ENCODE measurements at places on chromosomes 12 and 14.

DNA sequence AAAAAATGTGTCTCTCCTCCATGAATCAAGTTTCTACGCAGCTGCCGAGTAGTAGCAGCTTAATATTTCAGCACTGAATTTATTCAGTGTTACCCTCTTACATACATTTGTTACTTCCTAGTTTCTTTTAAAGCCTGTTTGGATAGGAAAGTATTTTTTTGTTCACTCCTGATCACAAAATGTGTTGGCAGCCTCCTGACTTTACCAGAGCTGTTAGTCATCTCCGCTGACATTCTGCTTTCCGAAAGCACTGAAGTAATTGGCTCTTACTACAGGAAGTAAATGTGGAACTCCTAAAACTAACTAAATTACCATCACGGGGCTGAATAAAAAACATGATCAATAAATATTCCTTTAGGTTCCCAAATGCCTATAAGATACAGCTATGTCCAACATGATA lies 225.5 kb downstream of the EPS8 start:
- no peak for DNase-seq

GRCh38 chr12:47949441-47950341 lies 13.7 kb upstream of the TMEM106C start:
- DNase-seq = peak; percentile 29

GRCh38 chr12:78171061-78171460 lies 340.4 kb downstream of the NAV3 start:
- DNase-seq = no peak

GRCh38 chr14:97336816-97337215 lies 539.6 kb downstream of the VRK1 start:
- DNase-seq = no peak

- no peak for DNase-seq
These were observed 37.0 kb upstream of the HECTD1 start for GRCh38 chr14:31244626-31245025.

DNA sequence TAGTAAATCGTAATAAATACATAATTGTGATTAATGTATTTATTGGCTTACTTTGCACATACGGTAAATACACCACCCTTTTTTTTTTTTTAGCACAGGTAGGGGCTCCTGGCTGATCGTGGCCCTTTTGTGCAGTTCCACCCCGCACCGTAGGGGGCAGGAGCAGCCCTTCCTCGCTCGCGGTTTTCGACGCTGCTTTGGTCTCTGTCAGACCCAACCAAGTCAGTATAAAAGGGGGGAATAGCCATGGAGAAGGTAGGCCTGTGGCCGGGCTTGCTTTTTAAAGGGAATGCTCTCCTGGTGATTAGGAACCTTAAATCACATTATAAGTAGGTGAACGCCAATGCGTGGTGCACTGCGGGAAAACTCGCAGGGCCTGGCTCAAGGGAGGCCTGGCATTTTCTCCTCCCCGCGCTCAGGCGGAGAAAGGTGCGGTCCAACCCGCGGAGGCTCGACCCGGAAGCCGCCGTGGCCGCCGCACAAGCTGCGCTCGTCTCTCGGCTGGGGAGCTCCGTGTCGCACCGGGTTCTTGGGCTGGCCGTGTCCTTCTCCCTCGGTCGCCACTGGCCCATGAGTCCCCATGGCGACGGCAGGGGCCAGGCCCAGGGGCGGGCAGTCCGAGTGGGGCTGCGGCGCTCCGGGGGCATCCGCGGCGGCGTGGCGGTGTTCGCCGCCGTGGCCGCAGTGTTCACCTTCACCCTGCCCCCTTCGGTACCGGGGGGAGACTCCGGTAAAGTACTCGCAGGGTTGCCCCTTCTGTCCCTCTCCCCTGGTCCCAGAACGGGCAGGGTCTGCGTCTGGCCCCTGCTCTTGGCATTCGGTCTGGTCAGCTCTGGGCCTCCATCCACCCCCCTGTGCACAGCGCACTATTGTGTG lies at the start of gene TMEM260:
TSS of gene TMEM260 (plus strand) at position 454 of the 876 bp plus-strand sequence. CDS start at position 571, 117 bp downstream.
- DNase-seq = peak; percentile 88

DNA sequence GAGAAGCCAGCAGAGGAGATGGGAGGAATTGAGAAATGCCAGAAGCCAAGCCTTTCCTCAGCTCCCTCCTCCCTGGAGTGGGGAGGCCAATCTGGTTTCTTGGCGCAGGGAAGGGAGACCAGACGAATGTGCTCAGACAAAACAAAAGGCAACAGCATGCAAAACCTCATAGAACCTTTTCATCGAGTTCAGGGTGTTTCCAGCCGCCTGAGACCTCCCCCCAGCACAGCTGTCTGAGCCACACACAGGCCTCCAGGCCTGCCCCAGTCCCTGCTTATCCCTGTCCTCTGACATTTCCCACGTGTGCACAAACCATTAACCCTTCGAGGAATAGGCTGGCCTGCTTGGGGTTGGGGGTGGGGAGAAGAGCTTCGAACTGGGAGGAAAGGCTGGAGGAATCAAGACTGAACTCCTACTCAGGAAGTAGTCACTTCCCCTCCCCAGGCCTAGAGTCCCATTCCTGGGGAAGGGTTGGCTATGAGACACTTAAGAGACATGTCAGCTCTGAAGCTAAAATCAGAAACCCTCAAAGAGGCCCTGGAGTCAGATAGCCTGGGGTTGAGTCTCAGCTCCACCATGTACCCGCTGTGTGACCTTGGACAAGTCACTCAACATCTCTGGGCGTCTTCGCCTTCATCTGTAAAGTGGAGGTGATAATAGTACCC lies 10.7 kb downstream of the TBX3 start:
- no peak for DNase-seq

- DNase-seq = no peak
These were observed 73.1 kb upstream of the MYL2 start for GRCh38 chr12:110993434-110993833.

- no peak for DNase-seq
These were observed 19.8 kb upstream of the ZNF740 start for GRCh38 chr12:53160673-53161072.

DNA sequence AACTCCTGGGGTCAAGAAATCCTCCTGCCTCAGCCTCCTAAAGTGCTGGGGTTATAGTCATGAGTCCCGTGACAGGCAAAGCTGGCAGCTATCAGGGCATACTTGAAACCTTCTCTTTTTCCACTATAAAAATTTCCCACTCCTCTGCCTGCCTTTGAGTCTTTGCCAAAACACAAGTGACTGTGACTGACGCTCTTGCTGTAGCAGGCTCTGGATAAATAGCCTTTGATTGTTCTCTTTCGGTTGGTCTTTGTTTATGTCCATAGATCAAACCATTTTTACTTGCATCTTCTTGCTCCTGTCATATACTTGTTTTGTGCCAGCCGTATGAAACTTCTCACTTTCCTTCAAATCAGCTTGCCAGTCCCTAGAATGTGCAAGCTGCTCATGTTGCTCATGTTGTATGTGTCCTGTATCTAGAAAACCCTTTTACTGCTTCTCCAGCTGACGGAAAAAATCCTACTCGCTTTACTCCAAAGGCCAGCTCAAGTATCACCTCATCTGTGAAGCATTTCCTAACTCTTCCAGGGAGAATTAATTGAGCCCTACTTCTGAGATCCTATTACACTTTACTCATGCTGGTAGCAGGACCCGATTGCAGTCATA lies 73.1 kb downstream of the RESF1 start:
- no peak for DNase-seq

DNA sequence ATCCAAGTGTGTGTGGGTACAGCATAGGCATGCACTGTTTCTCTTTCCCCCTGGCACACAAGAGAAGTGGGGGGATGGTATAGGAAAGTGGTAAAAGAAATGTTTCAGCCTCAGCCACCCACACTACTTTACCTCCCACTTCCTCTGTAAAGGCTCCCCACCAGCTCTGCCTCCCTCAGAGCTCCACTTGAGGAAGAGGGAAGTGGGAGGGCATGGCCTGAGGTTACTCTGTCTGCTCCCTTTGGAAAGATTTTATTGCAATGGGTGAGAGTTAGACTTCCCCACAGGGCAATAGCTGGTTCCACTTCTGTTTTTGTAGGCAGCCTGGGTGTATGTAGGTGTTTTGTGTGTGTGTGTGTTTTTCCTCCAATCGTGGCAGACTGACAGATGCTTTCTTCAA lies 145.3 kb downstream of the SSPN start:
- no peak for DNase-seq

GRCh38 chr14:56555921-56556570 lies 23.6 kb upstream of the TMEM260 start:
- DNase-seq = no peak

GRCh38 chr12:5294274-5295070 lies 137.4 kb upstream of the NTF3 start:
- DNase-seq = no peak

GRCh38 chr14:53209370-53209769 lies 56.2 kb upstream of the DDHD1 start:
- no peak for DNase-seq

DNA sequence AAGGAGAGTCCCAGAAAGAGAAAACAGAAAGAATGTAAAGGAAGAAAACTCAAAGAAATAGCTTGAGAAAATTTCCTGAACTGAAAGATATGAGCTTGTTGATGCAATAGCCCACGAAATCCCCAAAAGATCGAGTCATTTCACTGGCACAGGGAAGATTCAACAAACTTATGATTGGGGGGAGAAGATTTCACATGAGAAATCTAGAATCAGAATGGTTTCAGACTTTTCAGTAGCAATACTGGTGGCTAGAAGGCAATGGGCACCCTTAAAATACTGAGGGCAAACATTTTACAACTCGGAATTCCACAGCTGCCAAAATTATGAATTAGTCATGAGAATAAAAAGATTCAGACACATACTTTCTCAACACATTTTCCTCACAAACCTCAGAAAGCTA lies 8.9 kb upstream of the KRT7 start:
- no peak for DNase-seq

DNA sequence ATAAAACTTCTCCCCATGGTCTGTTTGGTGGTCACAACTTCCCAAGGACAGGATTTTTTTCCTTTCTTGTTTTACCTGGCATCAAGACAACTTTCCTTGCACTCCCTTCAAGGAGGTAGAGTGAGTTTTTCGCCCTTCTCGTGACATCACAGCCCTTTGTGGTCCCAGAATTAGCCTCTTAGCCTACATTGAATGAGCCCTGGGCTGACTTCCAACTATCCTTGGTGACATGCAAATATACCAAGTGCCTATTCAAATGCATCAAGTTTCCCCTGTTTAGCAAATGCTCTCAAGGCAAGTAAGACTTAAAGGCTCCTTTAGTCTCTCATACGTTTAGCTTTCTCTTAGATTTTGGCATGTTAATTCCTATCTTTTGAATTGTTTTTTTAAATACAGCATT lies 36.6 kb downstream of the TC2N start:
- DNase-seq = no peak

DNA sequence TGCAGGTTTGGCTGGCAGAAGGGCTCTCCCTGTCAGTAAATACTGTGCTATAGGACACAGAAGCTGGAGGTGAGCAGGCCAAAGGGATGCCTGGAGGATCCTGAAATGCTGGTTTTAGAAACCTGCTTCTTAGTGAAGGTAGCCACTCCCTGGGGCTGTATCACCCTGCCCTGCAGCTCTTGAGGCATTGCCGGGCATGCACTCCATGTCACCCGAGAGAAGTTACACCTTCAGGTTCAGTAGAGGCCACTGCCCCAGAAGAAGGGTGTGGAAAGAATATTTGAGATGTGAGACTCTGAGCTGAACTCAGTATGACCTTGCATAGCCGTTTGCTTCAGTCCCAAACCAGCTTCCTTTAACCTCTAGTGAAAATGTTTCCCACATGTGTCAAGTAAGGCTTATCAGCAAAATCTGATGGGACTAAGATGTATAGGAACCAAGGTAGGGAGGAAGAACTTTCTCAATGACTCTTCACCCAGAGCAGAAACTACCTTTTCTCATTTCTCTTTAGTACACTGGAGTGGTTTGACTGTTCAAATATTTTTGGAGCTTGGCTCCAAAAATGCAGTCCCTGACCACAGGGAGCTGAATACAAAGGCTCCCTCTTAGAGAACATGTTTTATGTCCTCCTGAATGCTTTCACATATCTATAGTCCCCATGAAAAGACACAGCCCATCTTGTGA lies 164.5 kb upstream of the DYRK2 start:
- no peak for DNase-seq

DNA sequence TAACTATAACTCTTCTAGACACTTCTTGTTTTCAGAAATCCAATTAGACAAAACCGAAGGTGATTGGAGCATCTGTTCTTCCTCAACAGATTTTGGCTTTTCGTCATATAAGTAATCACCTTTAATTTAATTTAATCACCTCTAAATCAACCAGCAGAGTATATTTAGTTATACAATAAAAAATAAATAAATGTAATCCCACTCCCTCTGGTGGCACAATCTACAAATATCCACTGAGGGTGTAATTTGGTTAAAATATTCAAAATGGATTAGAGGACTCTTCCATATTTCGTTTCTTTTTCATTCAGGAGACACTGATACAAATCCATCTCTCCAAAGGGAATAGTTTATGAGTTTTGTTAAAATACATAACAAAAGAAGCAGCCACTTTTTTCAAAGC lies 18.3 kb upstream of the SLC35F4 start:
- DNase-seq = no peak

DNA sequence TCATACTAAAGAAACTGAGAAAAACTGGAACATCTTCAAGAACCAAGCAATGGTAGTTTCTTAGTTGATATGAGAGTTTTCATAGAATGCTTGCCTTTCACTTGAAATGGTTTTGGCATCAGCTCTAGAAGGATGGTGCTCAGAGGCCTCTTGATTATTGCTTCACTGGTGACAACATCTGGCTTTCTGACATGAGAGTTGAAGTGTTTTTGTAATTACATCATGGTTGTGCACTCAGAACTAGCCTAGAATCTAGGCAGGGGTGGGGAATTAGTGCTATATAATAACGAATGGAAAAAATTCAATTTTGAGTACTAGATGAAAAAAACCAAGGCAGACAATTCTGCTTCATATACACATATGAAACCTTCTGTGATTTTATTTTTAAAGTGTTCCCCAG lies 172.8 kb upstream of the LMNTD1 start:
- DNase-seq = no peak

DNA sequence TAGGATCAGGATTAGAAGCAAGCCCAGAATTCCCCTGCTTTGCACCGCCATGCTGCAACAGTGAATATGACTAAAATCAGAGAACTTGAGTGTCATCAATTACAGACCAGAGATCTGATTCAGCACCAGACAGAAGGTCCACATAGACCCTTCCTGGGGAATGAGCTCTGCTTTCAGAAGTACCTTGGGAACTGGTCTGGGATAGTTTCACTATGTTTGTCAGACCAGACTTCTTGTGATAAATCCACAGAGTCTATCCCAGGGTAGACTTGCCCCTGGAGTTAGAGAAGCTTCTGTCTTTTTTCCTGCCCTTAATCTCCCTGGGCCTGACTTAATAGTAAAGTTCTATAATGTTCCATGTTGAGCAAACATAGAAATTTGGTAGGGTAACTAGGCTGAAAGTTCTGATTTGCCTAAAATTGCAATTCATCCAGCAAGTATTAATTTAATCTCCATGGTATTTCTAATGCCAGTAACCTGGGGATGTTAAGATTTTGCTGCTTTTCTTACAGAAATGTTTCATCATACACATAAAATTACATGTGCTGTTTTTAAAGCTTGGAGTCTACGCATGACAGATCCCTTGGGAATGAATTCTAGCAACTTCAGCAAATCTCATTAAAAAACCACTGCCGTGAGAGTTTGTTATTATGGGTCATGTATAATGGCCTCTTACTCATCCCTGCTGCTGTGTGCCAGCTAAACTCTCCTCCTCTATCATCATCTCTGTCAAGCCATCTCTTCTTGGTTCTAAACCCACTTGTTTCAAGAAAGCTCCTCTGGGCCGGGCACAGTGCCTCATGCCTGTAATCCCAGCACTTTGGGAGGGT lies 61.3 kb upstream of the METAP2 start:
- DNase-seq = no peak
